ENCODE measurements at places on chromosomes 1 and 21. TPM values are rescaled to one million over a fixed set of nuclear protein-coding genes. Genes with fewer than 3 reads are reported as not detected.

OR2T29 gene
- not detected for polyA plus RNA-seq

CELA3B gene
- polyA plus RNA-seq, result 0.18 TPM

TTC34 gene
- 0.02 TPM for polyA plus RNA-seq

KCNJ6 gene
- under 0.01 TPM for polyA plus RNA-seq

S100A10 gene
- polyA plus RNA-seq, result 2,455 TPM

PRAMEF5 gene
- not detected for polyA plus RNA-seq

CDK11B gene
- 21.0 TPM for polyA plus RNA-seq

FCN3 gene
- 2.6 TPM for polyA plus RNA-seq

MMP23B gene
- polyA plus RNA-seq, result 0.91 TPM

KPRP gene
- polyA plus RNA-seq, result 23.9 TPM

BRINP2 gene
- polyA plus RNA-seq, result not detected

PCNX2 gene
- polyA plus RNA-seq, result 4.3 TPM

AJAP1 gene
- polyA plus RNA-seq, result 0.12 TPM
